ENCODE measurements at places on chromosomes 5 and 9. TPM values are rescaled to one million over a fixed set of nuclear protein-coding genes. Genes with fewer than 3 reads are reported as not detected.

DNA sequence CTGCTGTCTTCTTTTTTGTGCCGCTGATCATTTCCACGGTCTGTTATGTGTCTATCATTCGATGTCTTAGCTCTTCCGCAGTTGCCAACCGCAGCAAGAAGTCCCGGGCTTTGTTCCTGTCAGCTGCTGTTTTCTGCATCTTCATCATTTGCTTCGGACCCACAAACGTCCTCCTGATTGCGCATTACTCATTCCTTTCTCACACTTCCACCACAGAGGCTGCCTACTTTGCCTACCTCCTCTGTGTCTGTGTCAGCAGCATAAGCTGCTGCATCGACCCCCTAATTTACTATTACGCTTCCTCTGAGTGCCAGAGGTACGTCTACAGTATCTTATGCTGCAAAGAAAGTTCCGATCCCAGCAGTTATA lies 17.1 kb downstream of the F2R start:
- H3K4me1 ChIP-seq, result no peaks in the 10 kb centered on the region
- peaks cover 7% of the 10 kb centered on the region for H3K36me3 ChIP-seq
- DNase-seq, result peak; percentile 47
- H3K27me3 ChIP-seq, result no peaks in the 10 kb centered on the region
- no peak overlapping the region for H3K4me3 ChIP-seq

The PIP5K1B gene
- total RNA-seq, result 63.0 TPM

The IFNA13 gene
- total RNA-seq, result not detected

DNA sequence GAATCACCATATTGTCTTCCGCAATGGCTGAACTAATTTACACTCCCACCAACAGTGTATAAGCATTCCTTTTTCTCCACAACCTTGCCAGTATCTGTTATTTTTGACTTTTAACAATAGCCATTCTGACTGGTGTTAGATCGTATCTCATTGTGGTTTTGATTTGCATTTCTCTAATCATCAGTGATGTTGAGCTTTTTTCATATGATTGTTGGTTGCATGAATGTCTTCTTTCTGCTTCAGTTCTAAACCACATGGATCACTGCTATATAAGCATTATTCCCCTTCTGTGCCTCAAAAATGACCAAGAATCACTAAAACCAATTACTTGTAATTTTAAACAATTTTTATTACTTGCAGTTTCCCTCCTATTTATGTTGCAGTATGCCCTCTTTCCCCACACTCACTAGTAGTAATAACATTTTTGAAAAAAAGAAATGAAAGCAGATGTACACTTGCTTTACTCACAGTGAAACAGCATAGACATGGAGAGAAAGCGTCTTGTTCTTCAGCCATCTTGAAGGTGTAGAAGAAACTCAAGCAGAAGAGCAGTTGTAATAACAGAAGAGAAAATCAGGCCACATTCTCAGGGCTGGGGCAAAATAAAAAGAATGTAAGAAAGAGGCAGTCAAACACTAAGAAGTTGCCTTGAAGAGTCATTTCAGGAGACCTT lies 4.5 kb upstream of the TMEM252 start:
- no peaks in the 10 kb centered on the region for H3K27me3 ChIP-seq
- DNase-seq, result no peak
- H3K36me3 ChIP-seq, result no peaks in the 10 kb centered on the region
- H3K4me3 ChIP-seq, result no peak overlapping the region
- no peak overlapping the region for H3K27ac ChIP-seq

The CCDC127 gene
- 4.9 TPM for total RNA-seq

- no peaks in the 10 kb centered on the region for H3K36me3 ChIP-seq
- no peak overlapping the region for H3K27ac ChIP-seq
- no peak for DNase-seq
- H3K27me3 ChIP-seq, result peaks cover 57% of the 10 kb centered on the region
- peak overlapping the region; percentile 8 for H3K4me3 ChIP-seq
- H3K4me1 ChIP-seq, result no peaks in the 10 kb centered on the region
Observed at GRCh38 chr5:167573370-167574127, 717.9 kb upstream of the WWC1 start.

The ARID3C gene
- not detected for total RNA-seq

The FAM78A gene
- 1.00 TPM for total RNA-seq

The CNTFR gene
- total RNA-seq, result 59.1 TPM

The MYMK gene
- not detected for total RNA-seq

The GABRA1 gene
- total RNA-seq, result not detected

The SLC6A3 gene
- total RNA-seq, result not detected
